T-helper 1 cell (primary cell): ENCODE measurements at places on chromosomes 6 and 20.

- no peak for DNase-seq
Measured at GRCh38 chr20:25720285-25720684, 23.6 kb upstream of the ZNF337 start.

GRCh38 chr6:50062051-50062450 is 12.3 kb upstream of the DEFB112 start:
- DNase-seq = no peak

DNA sequence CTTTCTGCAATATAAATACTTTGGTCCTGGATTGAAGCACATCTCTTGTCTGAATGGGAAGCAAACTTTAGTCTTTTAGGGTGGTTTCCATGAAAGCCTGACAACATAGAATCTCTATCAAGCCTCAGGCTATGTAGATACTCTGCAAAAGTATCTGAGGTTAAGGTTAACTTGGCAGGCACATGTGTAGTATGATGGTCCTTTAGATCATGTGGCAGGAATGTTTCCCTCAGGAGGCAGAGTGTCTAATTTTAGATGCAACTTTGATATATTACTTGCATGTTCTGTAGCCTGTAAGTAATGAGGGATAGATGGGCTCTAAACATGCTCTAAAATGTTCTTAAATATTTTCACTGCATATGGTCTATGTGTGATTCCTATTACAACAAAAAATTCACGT is 8.2 kb downstream of the MYB start:
- no peak for DNase-seq

GRCh38 chr6:70112716-70113115 is 190.2 kb downstream of the COL9A1 start:
- DNase-seq = no peak

- DNase-seq = no peak
Measured at GRCh38 chr6:85436411-85436810, 13.5 kb upstream of the NT5E start.

- DNase-seq = no peak
Measured at GRCh38 chr20:22916021-22916842, 118.9 kb upstream of the SSTR4 start.

DNA sequence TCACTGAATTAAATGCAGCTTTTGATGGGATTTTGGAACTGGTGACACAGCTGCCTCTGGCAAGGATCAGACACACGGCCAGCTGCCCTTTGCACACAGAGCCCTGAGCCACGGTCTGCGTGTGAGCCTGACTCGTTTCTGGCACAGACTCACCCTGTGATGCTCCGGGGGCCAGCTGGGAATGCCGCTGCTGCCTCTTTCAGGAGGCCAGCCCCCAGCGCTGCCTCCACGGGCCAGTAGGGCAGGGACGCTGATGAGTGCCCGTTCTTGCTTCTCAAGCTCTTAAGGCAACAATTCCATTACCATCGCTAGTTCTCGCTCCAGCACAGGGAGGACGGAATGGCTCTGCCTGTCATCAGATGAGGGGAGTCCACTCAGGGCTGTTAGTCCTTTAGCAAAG is 61.6 kb downstream of the IRF4 start:
- no peak for DNase-seq

GRCh38 chr6:33248643-33248931 is 23.1 kb downstream of the VPS52 start:
- no peak for DNase-seq

- DNase-seq = no peak
Measured at GRCh38 chr6:130381012-130381411, 15.2 kb downstream of the TMEM200A start.

DNA sequence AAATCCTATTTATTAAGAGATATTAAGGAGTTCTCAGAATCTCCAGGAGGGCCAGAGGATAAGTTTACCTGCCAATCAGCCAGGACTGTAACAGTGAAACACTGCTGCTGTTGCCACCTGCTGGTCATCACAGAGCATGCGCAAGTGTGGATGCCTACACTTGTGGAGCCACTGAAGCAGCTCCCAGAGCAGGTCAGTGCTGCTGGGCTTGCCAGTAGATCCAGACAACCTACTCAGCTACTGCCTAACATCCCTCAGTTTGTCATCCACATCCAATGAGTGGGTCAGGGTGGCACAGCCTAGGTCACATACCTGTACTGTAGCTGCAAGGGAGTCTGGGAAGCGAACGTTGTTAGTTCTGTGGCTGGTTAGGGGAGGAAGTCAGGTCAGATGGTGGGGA is 18.3 kb upstream of the NHSL1 start:
- peak; percentile 52 for DNase-seq

DNA sequence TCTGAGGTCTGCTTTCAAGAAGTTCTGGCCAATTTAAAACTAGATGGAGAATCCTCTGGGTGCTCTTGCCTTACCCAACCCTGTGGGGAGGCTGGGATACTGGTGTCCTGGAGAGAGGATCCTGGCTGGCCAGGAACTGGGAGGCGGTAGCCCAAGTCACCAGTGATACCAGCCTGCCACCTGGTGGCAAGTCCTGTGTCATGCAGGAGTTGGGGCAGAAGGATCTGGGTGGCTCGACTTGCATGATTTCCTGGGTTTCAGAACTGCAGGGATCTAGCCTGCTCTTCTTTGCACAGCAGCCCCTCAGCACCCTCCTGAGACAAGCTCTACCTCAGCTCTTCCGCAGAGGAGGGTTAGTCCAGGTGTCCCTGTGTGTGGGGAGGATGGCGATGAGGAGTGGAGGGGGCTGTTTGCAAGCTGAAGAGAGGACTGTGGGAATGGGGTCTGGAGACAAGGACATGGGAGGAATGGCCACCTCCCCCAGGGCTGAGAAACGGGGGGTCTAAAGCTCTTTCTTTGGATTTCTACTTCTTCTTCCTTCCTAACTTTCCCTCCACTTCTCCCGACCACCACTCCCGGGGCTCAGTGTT is 4.2 kb downstream of the KCNK17 start:
- peak; percentile 34 for DNase-seq

- no peak for DNase-seq
Measured at GRCh38 chr6:168515376-168515775, 74.4 kb downstream of the SMOC2 start.

- DNase-seq = no peak
Measured at GRCh38 chr6:89008001-89008814, 44.8 kb upstream of the RNGTT start.

DNA sequence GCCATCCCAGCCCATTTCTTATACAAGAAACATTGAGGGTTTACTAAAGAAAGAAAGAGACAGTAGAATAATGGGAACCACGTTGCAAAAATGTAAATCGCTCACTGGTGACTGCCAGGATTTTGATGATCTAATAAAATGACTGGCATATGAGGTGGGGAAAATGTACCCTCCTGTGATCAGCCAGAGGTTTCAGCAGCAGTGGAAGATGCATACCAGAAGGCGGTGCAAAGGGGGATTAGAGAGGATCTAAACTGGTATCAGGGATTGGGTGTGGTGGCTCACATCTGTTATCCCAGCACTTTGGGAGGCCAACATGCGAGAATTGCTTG is 60.8 kb upstream of the DDR1 start:
- no peak for DNase-seq

GRCh38 chr6:33638556-33638955 is 17.4 kb downstream of the ITPR3 start:
- no peak for DNase-seq

- peak; percentile 49 for DNase-seq
Measured at GRCh38 chr20:20489054-20489453, 121.2 kb downstream of the INSM1 start.

- no peak for DNase-seq
Measured at GRCh38 chr6:39407446-39407993, 85.0 kb upstream of the KCNK16 start.

- no peak for DNase-seq
Measured at GRCh38 chr20:56409521-56409920, 2.5 kb upstream of the CASS4 start.

DNA sequence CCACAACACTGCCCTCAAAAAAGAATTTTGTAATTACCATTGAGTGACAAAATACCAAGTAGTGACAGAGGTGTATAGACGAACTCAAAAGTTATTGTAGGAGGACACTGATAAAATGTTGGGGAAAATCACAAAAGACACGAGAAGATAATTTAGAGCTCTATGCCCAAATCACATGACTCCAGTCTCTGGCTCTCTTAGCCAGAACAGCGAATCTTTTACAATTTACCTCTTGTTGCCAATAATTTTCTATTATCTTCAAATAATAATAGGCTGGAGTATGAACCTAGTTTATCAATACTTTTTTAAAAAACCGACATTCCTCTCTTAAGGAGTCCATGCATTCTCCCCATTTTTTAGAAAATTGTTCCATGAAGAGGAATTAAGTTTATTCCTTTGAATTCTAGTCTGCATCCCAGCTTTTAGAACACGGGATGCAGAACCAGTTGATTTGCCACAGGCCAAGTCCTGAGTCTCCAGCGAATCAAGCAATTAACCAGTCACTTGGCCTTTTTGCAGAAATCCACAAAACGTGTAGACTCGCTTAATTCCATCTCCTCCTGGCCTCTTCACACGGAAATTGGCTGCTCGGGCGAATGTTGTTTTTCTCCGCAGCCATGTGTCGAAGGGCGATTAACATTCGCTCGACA is 507 bp upstream of the RIPPLY2 start:
- no peak for DNase-seq

- no peak for DNase-seq
Measured at GRCh38 chr6:19772891-19773290, 64.3 kb upstream of the ID4 start.

DNA sequence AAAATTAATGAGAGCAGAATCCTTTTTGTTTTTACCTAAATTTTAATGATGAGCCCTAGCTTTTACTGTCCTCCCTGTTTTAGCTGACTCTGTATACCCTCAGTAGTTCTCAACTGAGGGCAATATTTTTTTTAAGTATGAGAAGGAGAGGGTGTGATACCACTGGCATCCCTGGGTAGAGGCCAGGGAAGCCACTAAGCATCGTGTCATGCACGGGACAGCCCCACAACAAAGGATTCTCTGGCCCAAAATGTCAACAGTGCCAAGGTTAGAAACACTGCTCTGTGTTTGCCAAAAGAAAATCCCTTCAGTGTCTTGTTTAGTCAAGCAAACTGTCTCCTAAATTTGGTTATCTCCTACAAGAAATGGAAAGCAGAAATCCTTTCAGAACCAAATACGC is 210.4 kb downstream of the KCNQ5 start:
- DNase-seq = no peak

DNA sequence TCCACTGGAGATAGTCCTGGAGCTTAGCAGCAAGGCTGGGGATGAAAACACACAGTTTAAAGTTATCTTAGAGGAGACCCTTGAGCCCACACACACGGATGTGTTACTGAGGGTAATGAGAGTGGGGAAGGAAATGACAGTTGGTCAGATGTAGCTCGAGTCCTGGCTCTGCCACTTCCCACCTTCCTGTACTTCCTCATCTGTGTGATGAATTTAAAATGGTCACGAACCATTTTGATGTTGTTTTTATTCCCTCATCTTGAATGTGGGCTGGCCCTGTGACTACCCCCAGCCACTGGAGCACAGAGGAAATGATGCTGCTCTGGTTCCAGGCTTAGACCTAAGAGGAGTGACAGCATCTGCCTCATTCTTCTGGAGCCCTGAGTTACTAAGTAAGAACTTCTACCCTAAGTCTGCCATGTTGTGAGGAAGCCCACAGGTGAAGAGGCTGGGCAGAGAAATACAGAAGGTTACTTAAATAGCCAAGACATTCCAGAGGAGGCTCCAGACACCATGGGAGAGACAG is 141.2 kb downstream of the NRN1 start:
- DNase-seq = no peak

DNA sequence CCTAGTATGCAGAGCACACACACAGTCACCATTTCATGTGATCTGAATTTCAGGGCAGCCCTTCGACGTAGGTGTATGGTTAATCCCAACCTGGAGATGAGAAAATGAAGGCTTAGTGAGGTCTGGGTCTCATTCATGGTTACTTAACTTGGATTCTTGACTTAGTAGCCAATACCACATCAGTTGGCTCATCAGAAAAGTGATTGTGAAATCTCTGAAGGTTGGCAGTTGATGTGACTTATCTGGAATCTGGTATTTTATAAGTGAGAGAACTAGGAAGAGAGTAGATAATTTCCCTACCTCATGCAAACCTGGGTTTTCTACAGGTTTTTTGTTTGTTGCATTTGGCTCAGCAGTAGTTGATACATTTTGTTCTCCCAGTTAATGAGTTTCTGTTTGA is 123.7 kb downstream of the CCDC170 start:
- DNase-seq = no peak

DNA sequence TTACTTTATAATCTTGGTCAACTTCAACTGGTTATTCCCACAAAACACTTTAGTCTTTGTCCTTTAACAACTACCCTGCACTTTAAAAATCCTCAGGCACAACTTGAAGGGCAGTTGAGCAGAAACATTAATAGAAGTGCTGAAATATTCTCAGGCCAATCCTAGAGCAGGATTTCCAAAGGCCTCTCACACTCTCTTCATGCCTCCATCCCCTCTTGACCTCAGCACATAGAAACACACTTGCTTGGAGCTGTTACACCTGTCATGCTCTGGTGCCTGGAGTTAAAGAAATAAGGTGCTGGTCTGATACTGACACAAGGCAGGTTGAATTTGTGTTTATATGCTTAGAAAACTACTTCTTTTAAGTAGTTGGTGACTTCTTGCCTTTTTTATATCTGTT is 618.8 kb upstream of the POU3F2 start:
- no peak for DNase-seq

DNA sequence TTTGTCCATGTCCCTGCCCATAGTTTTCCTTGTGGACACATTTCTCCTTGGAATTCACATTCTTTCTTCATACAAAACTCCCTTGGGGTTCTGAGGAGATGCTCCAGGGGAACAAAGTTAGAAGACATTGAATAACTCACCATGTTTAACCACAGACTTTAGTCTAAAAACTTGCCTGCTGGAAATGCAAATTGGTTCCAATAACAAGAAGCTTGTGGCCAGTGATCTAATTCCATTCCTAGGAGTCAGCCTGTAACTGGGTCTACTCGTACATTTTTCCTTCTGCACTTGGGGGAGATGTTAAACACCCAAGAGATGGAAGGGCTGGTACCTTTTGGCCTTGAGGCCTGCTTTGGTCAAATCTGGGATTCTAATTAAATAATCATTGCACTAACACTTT is 60.2 kb downstream of the SCML4 start:
- DNase-seq = no peak

DNA sequence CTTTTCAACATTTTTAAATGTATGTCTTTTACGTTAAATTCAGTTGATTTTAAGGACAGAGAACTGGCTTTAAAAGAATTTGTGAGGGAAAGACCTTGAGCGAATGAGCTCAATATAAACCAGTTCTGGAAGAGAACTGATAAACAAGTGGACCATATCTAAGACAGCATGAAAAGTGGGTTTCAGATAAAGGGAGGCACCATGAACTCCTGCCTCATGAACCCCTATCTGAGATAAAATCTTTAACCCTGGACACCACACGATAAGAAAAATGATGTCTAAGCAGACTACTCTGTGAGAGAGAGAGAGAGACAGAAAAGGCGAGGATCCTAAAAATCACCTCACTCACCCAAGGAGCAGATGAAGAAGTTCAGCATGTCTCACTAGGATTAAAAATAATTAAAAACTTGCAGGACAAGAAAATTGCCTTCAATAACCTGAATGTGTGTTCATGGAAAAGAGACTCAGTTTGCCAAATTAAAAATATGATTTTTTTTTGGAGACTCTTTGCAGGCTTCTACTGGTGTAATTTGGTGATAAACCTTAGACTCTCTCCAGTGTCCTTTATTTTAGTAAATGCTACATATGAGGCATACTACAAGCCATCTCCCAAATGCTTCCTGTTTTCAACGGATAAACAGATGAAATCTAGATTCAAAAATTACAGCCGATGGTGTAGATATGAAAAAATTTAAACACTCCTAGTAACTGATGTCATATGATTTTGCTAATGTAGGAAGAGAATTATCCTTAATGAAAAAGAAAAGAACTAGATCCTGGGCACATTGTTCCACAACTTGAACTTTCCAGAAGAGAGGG is 299.5 kb downstream of the ADGB start:
- no peak for DNase-seq

- no peak for DNase-seq
Measured at GRCh38 chr6:134291156-134291555, 26.8 kb downstream of the SGK1 start.
